ENCODE measurements at places on chromosomes 12 and 14.

DNA sequence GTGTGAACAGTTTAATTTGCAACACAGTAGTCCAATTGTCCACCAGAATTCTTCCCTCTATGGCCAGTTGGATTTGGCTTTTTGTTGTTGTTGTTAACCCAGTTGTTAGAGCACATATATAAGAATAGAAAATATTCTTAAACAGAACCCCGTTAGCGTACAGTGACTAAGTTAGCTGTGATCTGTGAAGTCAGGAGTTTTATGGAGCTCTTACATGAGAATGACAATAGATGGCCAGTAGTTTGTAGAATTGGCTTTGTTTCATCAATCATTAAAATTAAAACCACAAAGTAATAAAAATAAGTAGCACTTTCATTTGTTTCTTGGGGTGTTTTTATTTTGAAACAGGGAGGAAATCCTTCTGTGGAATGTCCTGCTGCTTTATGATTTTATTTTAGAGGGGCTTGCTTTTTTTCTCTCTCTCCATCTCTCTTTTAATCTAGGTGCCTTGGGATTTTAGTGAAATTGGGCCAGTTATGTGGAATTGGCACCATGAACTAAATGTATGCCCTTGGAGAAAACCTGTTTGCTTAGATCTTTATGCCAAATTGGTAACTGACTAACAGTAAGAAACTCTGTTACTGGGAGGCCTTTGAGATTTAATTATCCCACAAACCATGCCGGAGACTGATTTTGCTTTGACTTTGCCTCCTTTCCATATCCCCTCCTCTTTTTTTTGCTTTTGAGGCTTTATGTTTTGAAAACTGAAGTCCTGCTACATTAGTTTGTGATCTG, 22.9 kb downstream of the FBXW8 start:
- DNase-seq: no peak

DNA sequence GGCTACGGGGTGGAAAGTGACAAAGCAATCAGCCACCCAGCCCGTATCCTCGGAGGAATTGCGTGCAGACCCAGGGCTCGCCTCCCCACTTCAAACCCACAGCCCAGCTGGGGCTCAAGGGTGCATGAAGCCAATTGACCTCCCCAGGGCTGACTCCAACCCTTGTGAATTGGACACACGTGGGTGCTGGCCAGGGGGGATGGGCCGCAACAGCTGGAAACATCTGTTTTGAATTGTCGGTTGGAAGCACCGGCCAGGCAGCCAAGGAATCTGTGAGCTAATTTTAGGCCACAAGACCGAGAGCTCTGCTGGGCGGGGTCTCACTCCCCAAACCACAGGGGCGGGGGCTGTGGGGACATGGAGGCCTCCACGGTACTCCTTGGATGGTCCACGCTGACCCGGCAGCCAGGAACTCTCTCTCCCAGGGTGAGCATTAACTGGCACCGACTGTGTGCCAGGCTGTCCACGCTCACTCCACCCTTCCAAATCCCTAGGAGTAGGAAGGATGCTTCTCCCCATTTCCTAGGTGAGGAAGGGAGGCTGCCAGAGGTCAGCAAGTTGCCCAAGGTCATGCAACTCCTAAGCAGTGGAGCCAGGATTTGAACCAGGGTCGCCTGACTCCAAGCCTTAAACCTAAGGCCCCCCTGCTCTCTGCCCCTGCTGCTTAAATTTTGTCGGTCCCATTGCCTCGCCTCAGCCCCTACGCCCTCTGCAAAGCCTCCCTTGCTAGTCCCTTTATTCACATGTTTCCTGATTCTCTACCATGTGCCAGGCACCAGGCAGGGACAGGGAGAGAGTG, 11.9 kb upstream of the TMEM119 start:
- DNase-seq: no peak

DNA sequence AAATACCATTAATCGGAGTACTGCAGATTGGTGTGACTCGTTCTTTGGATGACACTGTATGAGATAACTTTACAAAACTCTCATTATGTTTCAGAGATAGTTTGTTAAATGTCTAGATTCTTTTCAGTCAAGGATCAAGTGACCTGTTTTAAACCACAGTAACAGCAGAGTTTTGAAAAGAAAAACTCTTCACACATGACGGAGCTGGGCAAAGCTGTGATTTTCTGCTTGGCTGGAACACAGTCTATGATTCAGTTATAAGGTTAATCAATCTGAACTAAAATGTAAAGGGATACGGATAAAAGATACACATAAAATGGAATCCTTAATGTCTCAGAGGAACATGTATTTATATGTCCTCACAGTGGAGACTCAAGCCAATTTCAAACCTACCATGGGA, 573.2 kb downstream of the PRKD1 start:
- DNase-seq: no peak

GRCh38 chr12:95195122-95195521, 22.1 kb downstream of the FGD6 start:
- DNase-seq: no peak

DNA sequence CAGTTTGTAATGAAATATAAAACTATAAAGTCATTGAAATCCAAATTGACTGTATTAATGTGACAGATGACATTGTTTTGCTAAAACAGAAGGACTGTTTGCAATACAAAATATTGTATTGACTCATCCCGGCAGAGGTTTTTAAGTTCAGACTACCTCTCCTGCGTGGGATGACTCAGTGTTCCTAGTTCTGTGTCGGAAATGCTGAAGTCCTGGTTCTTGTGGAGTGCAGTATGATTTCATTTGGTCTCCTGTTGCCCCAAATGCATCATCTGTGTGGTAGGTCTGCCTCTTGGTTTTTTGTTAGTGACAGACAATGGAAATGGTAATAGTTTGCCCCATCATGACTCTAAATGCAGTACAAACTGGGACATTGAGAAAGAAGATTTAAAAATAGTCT, 27.8 kb downstream of the PELI2 start:
- peak; percentile 28 for DNase-seq

GRCh38 chr14:104037074-104037473, 48.4 kb upstream of the ASPG start:
- no peak for DNase-seq

- peak; percentile 93 for DNase-seq
These were observed 19.4 kb downstream of the GPR132 start for GRCh38 chr14:105045710-105046326.

DNA sequence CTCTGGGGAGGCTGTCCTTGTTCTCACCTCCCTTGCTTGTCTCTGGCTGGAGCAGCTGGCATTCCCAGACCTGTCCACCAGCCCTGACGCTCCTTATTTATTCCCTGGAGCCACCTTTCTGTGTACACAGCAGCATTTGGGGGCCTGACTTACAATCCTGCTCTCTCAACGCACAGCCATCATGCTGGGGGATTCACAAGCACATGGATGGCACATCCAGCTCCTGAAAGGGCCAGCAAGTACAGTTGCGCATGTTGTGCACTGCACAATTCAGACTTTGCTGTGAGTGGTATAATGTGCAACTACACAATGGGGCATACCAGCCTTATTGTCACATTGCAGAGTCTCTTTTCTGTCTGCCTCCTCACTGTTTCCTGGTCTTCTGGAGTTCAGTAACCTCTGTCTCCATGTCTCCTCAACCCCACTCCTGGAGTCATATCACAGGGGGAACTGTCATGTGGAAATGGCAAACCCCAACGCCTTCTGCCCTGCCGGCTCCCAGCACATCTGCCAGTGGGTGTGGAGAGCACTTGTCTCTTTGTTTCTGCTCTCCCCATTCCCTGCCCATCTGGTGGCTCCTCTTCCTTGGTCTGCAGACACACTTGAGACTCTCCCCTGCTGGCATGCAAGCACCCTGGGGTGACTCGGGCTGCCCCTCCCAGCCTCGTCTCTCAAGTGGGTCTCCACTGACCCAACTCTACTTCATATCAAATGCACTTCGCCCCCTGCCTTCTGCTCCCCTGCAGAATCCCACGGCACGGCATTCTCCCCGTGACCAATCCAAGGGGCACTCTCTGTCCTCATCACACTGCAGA, 41.2 kb upstream of the MEG3 start:
- DNase-seq: no peak

GRCh38 chr12:127489061-127489460, 777.9 kb upstream of the TMEM132C start:
- no peak for DNase-seq
